ENCODE measurements at places on chromosomes 12 and 14.

DNA sequence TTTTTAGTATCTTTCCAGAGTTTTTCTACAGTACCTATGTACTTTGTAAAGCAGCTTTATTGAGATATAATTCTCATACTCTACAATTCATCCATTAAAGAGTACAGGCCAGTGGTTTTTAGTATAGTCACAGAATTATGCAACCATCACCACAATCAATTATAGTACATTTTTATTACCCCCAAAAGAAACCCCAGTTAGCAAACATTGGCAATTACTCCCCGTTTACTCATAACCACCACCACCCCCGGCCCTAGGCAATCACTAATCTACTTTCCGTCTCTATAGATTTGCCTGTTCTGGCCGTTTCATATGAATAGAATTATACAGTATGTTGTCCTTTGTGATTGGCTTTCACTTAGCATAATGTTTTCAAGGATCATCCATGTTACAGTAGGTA is 119.8 kb downstream of the KICS2 start:
- DNase-seq = no peak

DNA sequence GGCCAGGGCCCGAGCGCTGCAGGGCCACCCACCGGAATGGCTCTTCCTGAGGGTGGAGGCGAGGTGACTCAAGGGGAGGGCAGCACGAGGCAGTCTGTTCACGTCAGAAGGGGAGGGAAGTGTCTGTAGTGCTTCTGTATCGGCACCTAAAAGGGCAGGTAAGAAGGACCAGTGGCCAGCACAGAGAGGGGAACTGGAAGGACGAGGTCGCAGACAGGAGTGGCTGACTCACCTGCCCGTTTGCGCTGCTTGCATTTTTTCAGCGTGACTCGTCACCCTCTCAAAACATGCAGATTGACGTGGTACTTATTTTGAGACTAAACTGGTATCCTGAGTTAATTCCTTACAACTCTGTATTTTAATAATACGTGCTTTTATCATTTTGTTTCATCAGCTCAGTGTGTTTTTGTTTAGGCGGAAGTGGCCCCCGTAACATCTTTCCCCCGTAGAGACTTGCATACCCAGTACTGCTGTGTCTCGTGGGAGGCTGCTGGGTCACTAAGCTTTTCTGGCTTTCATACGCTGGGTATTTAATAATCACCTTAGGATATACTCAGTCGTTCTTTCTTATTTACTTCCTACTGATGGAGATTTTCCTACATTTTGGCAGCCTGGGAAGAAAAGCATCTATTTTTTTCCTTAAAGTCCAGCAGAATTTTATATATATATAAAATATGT is 26.4 kb downstream of the SFSWAP start:
- peak; percentile 94 for DNase-seq

DNA sequence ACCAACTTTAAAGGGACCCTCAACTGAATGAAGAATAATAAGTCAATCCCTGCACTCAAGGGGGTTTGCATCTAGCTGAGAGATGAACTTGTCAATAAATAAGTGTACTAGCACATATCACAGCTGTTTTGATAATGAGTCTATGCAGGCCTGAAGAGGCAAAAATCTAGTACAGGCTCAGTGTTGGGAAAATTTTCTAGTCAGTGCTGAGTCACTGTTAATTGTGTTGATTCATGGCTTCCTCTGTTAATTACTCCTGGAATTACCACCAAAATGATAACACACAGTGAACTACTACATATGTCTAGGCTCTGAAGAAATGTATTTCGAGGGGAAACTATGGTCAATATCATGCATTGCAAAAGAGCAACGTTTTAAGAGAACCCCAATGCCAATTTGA is 18.9 kb downstream of the SNRPF start:
- DNase-seq = no peak

DNA sequence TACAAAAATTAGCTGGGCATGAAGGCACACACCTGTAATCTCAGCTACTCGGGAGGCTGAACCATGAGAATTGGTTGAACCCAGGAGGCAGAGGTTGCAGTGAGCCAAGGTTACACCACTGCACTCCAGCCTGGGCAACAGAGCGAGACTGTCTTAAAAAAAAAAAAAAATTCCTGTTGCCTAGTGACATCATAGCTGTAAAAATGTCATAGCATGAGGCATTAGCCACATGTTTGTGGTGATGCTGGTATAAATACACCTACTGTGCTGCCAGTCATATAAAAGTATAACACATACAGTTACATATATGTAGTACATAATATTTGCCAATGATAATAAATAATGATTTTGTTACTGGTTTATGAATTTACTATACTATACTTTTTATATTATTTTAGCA is 22.2 kb downstream of the SLC41A2 start:
- DNase-seq = no peak

GRCh38 chr12:104702565-104703139 is 245.9 kb downstream of the CHST11 start:
- no peak for DNase-seq

DNA sequence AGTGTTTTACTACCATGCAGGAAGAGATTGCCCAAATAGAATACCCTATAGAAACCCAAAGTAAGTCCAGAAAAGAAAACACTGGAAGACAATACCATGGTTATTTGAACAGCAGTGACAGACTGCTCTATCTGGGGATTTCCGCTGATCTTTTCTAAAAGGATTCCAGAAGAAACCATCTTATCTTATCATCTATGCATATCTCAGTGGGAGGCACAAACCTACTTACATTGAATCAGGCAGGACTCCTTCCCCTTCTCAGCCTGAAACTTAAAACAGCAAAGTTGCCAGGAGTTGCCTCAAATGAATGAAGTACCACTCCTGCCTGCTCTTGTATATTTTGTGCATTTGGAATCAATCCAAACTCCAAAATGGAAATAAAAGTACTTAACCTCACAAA is 56.7 kb upstream of the NR2C1 start:
- no peak for DNase-seq

- DNase-seq = no peak
Measured at GRCh38 chr14:96514694-96515093, 12.5 kb downstream of the PAPOLA start.

GRCh38 chr12:30823156-30823699 is 68.5 kb upstream of the CAPRIN2 start:
- DNase-seq = no peak

DNA sequence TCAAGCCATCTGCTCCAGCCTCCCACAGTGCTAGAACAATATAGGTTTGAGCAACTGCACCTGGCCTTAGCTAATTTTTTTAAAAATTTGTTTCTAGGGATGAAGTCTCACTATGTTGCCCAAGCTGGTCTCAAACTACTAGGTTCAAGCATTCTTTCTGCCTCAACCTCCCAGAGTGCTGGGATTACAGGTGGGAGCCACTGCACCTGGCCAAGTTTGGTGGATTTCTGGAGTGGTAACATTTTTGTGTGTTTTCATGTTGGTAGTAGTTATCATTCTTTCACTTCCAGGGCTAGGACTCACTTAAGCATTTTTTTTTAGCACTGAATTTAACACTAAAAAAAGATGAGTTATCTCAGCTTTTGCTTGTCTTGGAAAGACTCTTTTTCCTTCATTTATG is 328.0 kb upstream of the RGS6 start:
- no peak for DNase-seq

GRCh38 chr14:100900837-100901390 is 2.6 kb downstream of the RTL1 start:
- DNase-seq = peak; percentile 68

- DNase-seq = no peak
Measured at GRCh38 chr14:100727873-100728240, 1.2 kb downstream of the DLK1 start.

- DNase-seq = peak; percentile 35
Measured at GRCh38 chr12:123571343-123571813, 13.0 kb upstream of the TMED2 start.

- no peak for DNase-seq
Measured at GRCh38 chr14:91273885-91274273, 29.4 kb upstream of the GPR68 start.

DNA sequence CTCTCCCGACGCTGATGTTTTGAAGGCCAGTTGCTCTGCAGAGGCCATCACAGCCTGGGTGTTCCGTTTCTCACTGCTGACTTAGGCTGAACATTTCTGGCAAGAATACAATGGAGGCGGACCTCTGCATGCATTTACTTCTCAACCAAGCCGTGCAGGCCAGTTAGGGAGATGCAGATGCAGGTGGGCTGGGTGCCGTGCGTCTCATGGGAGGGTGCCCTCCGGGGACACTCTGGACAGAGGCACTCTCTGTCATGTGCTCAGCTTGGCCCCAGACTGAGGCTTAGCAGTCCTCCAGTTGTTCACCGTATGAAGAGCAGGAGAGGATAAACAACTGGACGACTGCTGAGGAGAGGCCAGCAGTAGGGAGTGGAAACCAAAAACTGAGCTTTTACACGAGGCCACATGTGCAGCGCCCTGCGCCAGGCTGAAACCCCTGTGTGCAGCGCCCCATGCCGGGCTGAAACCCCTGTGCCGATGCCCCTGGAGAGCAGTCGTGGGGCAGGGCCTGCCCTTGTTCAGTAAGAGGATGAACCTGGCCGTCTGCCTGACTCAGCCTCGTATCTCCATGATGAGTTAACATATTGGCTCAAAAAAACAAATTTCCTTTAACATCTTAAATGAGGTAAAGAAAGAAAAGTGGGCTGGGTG is 32.3 kb downstream of the DDX51 start:
- no peak for DNase-seq

GRCh38 chr14:61434311-61434710 is 112.9 kb downstream of the PRKCH start:
- DNase-seq = no peak

GRCh38 chr14:52485350-52485960 is 66.8 kb downstream of the TXNDC16 start:
- no peak for DNase-seq

GRCh38 chr12:46546634-46547273 is 174.2 kb upstream of the SLC38A2 start:
- DNase-seq = no peak

DNA sequence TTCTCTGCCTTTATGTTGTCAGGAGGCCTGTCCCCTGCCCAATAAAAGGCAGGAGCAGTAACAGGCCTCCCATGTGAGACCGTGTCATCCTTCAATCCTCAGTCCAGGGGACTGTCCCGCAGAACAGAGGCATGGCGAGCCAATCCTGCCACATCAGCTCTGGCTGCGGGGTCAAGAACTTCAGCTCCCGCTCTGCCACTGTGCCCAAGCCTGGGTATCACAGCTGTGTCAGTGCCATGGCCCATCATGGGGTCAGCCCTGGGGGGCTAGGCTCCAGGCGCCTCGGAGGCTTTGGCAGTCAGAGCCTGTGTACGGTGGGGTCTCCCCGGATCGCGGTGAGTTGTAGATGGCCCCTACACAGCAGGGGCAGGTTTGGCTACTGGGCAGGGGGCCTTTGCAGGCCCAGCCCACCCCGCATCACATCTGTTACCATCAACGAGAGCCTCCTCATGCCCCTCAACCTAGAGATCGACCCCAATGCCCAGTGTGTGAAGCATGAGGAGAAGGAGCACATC is 19.9 kb upstream of the KRT83 start:
- DNase-seq = no peak

DNA sequence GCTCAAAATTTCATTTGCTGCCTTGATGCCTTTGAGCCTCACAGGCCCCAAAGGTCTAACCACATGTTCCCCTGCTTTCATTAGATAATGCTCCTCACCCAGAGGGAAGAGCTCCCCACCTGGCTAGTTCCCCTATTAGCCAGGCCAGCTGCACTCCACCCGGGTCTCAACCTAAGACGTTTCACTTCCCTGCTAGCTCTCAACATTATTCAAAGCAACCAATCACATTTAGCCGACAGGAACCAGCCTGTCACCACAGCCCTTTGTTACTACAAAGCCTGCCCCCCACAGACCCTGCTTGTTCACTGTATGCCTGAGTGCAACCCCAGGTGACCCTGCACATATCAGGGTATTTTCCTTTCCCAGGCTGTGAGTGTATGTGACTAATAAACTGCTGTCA is 78.6 kb downstream of the SLC15A5 start:
- no peak for DNase-seq

DNA sequence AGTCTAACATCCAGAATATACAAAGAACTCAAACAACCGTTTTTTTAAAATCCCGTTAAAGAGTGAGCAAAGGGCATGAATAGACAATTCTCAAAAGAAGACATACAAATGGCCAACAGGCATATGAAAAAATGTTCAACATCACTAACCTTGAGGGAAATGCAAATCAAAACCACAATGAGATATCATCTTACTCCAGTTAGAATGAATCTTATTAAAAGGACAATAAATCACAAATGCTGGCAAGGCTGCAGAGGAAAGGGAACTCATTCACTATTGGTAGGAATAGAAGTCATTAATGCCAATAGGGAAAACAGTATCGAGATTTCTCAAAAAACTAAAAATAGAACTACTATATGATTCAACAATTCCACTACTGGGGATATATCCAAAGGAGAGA is 520.1 kb downstream of the RMST start:
- no peak for DNase-seq
